ENCODE measurements at places on chromosomes 6 and 20. TPM values are rescaled to one million over a fixed set of nuclear protein-coding genes. Genes with fewer than 3 reads are reported as not detected.
A peak's percentile ranks its signal among the peaks of the same experiment; 100 is the strongest.

Gene E2F3
- polyA plus RNA-seq = 6.1 TPM

GRCh38 chr20:63807654-63808053 lies 23.4 kb downstream of the ZBTB46 start:
- no peak for DNase-seq

DNA sequence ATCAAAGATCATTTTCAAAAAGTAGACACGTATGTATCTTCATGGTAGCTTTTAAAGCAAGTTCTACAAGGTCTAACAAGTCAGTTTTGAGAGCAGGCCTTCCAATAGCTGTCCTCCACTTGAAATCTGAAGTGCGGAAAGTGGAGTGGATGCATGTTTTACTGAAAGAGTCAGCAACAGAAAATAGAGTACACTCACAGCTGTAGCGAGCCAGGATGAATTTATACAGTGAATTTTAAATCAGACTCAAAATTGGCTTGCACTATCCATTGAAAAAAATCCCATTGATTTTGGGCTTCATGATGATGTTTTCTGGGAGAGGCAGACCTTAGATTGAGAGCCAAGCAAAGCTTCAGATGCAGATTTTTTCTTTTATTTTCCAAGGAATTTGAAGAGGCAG lies 80.6 kb downstream of the GJA10 start:
- DNase-seq = no peak

GRCh38 chr20:21453690-21454089 lies 56.4 kb upstream of the NKX2-4 start:
- DNase-seq = peak; percentile 10

DNA sequence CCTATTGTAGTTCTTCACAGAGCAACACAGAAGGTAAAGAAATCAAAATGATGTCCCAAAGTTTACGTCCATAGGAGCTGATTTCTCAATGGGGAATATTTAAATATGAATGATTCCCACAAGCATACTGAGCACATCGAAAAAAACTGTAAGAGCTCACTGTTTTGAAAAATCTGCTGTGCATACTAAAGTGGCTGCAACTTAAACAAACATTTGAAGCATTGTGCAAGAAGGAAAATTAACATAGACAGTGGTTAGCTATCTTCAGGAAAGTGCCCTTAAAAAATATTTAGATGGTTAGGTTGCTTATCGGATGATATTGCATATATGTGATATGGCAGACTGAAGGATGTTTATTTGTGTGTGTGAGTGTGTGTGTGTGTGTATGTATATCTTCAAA lies 747.6 kb downstream of the RFPL4B start:
- peak; percentile 3 for DNase-seq

GRCh38 chr20:22489626-22490286 lies 94.6 kb downstream of the FOXA2 start:
- DNase-seq = no peak

DNA sequence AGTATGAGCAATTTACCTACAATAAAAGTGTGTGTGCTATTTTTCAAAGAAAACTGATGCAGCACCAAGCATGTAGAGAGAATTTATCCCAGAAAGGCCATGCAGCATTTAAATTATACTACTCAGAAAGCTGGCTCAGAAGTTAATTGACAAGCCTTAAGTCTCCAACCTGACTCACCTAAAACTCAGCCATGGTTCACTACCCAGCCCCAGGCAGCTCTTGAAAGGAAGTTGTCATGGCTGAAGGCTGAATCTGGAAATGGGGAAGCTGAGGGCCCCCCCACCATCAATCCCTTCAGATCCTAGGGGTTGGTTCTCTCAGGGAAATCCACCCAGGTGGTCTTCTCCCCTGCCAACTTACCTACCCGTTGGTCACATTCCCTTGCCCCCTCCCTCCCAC lies 19.7 kb downstream of the PPIL6 start:
- DNase-seq = no peak

- DNase-seq = no peak
These were observed 47.4 kb downstream of the PKIB start for GRCh38 chr6:122657601-122658000.

Data from GM23248 (cell line).